ENCODE measurements at places on chromosomes 4 and X. TPM values are rescaled to one million over a fixed set of nuclear protein-coding genes. Genes with fewer than 3 reads are reported as not detected.

- H3K4me3 ChIP-seq: no peak overlapping the region
- no peak overlapping the region for H3K27ac ChIP-seq
- no peak for DNase-seq
These were observed 277.0 kb upstream of the EDA2R start for GRCh38 chrX:66915893-66916292.

- no peaks in the 10 kb centered on the region for H3K36me3 ChIP-seq
- no peak for DNase-seq
- H3K27ac ChIP-seq: no peak overlapping the region
- H3K4me1 ChIP-seq: peaks cover 6% of the 10 kb centered on the region
These were observed 107.6 kb upstream of the C1QTNF7 start for GRCh38 chr4:15320121-15320678.

- no peaks in the 10 kb centered on the region for H3K27me3 ChIP-seq
- no peak overlapping the region for H3K4me3 ChIP-seq
- no peak for DNase-seq
- H3K36me3 ChIP-seq: no peaks in the 10 kb centered on the region
- H3K4me1 ChIP-seq: no peaks in the 10 kb centered on the region
These were observed 983.6 kb downstream of the RPA4 start for GRCh38 chrX:97867266-97867665.

GRCh38 chrX:79933938-79934337 lies 80.6 kb upstream of the TBX22 start:
- DNase-seq: no peak
- H3K27ac ChIP-seq: no peak overlapping the region
- H3K4me3 ChIP-seq: no peak overlapping the region
- H3K27me3 ChIP-seq: no peaks in the 10 kb centered on the region
- no peaks in the 10 kb centered on the region for H3K36me3 ChIP-seq

The PTPN13 gene
- 66.1 TPM for total RNA-seq

DNA sequence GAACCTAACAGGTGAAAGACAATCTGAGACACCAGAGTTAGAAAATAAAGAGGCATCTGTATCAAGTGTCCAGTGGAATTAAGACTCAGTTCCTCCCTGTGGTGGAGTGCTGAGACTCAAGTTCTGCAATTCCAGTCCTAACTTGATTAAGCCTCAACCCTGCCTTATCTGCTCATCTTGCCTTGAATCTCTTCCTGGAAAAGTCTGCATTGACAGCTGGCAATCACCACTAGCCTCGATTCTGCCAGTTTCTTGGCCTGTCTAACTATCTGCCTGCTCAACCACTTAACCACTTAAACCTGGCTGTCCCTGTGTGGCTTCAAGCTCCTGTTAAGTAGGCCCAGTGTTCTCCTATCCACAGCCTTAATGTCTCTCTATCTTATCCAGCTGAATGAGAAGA lies 22.4 kb upstream of the NEIL3 start:
- no peaks in the 10 kb centered on the region for H3K27me3 ChIP-seq
- H3K27ac ChIP-seq: no peak overlapping the region
- no peaks in the 10 kb centered on the region for H3K4me1 ChIP-seq
- no peaks in the 10 kb centered on the region for H3K36me3 ChIP-seq

DNA sequence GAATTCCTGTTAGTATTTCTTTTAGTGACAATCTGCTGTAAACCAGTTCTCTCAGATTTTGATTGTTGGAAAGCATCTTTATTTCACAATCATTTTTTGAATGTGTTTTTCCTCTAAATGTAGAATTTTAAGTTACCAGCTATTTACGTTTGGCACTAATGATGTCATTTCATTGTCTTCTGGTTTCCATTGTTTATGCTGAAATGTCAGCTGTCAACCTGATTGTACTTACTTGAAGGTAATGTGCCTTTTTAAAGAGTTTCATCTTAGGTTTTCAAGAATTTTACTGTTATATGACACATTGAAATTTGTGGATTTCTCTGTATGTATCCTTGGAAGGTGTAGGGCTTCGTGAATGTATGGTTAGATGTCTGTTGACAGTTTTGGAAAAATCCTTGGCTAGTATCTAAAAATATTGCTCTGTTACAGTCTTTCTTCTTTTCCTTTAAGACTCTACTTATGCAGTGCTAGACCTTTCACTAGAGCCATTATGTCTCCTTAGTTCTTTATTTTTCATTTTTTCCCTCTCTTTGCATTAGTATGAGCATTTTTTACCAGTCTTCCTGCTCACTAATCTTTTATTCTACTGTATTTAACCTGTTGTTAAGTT lies 30.4 kb downstream of the SMAD1 start:
- H3K27me3 ChIP-seq: no peaks in the 10 kb centered on the region
- no peaks in the 10 kb centered on the region for H3K36me3 ChIP-seq
- H3K27ac ChIP-seq: no peak overlapping the region
- H3K4me1 ChIP-seq: peaks cover 9% of the 10 kb centered on the region

GRCh38 chrX:100643212-100643611 lies 787 bp upstream of the SRPX2 start:
- no peak for DNase-seq
- no peaks in the 10 kb centered on the region for H3K36me3 ChIP-seq
- no peaks in the 10 kb centered on the region for H3K27me3 ChIP-seq
- H3K27ac ChIP-seq: no peak overlapping the region
